T-cell (primary cell): ENCODE measurements at places on chromosomes 1 and 21.

DNA sequence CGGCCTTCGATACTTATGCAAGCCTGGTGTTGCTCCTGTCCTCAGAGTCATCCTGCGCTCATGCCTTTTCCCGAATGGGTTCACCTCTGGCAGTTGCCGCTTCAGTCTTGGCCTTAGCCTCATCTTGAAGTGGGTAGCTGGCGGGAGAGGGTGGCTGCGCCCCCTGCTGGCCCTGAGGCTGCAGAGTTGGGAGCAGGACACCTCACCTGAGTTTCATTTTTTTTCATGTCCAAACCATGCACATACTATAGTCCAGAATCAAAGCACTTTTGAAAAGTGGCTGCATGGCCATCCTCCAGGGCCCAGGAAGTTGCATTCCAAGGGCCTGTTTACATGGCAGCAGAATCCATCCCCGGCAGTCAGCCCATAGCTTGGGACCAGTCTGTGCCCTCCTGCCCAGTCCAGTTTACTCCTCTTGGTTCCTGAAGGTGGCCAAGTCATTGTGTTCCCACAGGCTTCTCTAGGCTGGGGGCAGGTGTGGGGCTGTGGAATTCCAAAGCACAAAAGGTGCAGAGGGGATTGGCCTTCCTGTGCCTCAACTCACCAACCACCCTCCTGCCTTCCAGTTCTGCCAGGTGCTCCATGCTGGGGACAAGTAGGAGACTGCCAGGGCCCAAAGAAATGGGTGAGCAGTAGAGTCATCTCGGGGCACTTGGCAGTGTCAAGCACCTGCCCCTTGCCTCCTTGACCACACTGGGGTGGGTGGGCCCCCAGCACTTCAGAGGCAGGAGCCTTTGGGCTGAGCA, 44.0 kb downstream of the YARS1 start:
- peak; percentile 65 for DNase-seq

GRCh38 chr1:227747948-227748495, 12.8 kb downstream of the SNAP47 start:
- DNase-seq, result no peak

DNA sequence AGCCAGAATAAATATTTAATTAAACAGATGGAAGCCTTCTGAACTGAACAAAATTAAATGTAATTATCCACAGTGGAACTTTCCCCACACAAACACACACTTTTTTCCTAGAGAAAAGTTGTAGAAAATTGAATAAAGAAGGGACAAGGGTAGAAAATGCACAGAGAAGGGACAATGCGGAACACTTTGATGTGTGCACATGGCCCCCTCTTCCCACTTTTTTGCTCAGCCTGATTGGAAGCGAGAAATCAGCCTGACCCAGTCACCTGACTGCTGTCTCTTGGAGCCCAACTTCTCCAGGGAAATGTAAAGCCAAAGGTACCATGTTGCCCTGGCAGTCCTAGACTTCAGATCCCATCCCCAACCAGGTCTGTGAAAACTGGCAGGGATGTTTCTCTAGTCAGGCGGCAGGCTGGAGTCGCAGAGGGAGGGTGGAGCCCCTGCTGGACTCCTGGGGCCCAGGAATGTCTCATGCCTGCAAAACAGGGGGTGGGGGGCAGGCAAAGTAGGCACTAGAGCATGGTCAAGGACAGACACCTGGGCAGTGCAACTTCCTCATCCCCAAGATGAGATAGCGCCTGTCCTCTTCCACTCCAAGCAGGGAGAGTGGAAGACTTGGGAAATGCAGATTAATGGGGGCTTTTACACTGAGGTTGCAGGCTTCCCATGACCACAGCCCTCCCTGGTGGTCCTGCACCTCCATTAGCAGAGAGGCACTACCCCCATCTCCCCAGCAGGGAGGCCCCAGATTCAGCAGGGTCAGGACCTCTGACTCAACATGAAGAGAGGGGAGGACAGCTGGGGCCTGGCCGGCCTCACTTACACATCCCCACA, 2.8 kb downstream of the CERS2 start:
- DNase-seq, result no peak

GRCh38 chr1:9293241-9293532, 493 bp downstream of the SPSB1 start:
- no peak for DNase-seq

DNA sequence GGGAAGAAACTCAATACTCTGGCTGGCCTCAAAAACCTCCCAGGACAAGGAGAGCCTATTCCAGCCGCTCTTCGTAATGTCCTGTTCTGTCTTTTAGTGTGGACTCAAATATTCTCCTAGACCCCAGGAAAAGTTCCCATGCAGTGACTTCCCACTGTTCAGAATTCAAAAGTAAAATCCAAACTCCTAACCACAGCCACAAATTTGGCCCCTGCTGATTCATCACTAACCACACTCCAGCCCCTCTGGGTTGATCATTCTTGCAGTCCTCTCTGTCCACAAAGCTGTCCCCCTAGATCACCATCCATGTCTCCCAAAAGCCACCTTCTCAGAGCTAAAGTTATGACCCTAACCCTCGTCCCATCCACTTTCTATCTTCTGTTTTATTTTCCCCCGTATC, 5.1 kb downstream of the CTNNBIP1 start:
- DNase-seq, result no peak

GRCh38 chr1:102588536-102588935, 519.8 kb downstream of the COL11A1 start:
- no peak for DNase-seq

DNA sequence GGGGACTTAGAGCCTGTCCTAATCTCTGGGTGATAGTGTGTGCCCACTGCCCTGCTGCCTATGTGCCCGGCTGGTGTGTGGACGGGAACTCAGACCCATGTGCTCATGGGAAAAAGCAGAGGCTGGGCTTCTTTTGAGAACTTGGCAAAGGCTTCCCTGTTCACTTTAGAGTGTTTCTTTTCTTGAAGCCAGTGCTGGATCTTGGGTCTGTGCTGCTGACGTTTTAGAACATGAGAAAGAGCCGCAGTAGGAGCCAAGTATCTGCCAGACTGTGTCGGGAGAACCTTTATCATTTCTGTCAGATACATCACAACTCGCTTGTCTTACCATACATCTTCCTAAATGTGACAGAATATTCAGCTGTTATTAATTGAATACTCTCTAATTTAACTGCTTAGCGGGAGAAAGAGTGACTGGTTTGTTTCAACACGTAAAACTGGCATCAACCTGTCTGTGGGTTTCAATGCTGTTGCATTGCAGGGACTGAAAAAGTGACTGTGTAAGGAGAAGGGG, 195.2 kb downstream of the PBX1 start:
- no peak for DNase-seq
